ENCODE measurements at places on chromosomes 1 and 21. TPM values are rescaled to one million over a fixed set of nuclear protein-coding genes. Genes with fewer than 3 reads are reported as not detected.

GRCh38 chr1:236657398-236657797 lies 28.9 kb upstream of the ACTN2 start:
- DNase-seq, result no peak

DNA sequence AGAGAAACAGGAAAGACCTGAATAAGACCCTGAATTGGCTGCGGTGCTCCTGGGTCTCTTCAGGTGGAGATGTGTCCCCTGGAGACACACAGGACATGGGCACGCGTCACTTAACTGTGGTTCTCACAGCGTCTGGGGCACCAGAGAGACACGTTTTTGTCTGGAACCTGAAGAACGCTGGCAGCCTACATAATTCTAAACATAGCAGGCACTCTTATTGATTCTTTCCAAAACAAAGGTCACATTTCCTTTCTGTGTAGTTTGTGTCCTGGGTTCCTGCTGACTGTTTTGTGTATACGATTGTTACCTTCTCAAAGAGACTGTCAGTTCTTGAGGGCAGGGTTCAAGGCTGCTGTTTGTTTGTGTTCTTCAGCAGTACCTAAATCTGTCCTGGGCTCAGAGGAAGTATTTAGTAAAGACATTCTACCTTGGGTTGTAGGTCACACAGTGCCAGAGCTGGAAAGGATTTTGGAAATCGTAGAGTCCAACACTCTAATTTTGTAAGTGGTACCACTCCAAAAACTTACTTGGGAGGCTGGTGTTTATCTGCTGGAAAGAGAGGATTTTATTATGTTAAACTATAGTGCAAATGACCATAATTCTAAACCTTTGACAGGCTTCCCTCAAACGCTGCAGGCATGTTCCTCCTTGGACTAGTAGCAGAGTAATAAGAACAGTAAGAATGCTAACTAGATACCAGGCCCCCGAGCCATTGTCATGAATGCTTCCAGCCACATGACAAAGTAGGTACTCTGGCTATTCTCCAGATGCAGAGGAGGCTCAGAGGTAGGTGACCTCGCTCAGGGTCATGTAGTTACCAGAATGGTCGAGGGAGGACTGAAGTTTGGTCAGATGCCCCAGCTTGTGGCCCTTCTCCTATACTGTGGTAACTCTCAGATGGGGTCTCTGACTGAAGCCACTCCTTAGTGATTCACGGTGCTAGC lies 164.3 kb downstream of the DHRS3 start:
- no peak for DNase-seq

DNA sequence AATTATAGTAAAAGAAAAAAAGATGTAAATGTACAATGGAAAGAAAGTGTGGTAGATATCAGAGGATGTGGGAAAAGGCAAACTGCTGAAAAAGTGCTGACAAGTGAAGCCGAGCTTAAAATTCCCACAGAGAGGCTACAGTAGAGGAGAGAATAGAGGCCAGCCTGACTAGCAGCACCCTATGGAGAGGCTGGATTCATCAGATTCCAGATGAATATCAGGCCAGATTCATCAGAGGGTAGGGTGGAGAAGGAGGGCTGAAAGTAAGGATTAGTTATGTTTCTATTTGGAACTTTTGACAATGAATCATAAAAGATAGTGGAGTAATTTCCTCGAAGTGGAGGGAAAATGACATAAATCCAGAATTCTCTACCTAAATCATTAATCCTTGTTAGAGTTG lies 60.4 kb upstream of the NEK7 start:
- no peak for DNase-seq

GRCh38 chr21:40719615-40720014 lies 127.3 kb downstream of the DSCAM start:
- DNase-seq, result no peak

GRCh38 chr1:182869241-182869666 lies 30.1 kb downstream of the DHX9 start:
- no peak for DNase-seq

GRCh38 chr1:50502147-50502546 lies 78.9 kb upstream of the DMRTA2 start:
- DNase-seq, result no peak

DNA sequence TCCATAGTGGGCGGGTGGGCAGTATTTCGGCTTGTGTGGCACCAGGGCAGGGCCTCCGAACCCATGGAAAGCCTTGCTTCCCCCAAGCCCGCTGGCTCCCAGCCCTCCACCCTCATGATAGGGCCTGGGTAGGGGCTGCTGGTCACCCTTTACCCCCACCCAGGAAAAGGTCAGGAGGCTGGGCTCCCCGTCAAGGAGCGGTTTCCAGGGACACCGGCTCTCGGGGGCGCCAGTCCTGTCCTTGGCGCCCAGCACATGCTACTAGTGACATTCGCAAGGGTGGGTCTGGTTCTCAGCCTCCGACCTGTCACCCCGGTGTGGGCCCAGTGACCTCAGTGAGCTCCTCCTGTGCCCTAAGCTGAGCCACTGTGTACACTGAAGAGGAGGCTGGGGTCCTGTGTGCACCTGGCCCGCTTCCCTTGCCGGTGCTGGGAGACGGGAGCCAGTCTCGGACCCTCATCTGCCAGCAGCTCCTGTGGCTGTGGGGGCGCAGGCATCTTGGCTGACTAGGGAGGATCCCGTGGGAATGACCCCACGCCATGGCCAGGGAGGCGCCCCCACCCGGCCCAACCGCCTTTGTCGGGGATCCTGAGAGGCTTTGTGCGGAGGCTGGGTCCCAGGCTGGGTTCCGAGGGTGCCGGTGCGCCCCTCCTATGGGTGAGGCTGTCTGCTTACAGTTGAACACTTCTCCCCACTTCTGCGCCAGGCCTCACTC lies 54.6 kb downstream of the SKI start:
- DNase-seq, result no peak

GRCh38 chr1:52928015-52928404 lies 934 bp downstream of the SCP2 start:
- no peak for DNase-seq

- DNase-seq, result no peak
Measured at GRCh38 chr1:20928146-20928545, 141.0 kb upstream of the HP1BP3 start.

- DNase-seq, result no peak
Measured at GRCh38 chr1:53763911-53764310, 24.9 kb upstream of the GLIS1 start.

SPRR4 gene
- total RNA-seq, result not detected

HSPA13 gene
- 12.0 TPM for total RNA-seq

PTPRC gene
- total RNA-seq, result 29.8 TPM

DTL gene
- total RNA-seq, result 2.9 TPM

DLGAP3 gene
- total RNA-seq, result 0.43 TPM

CELSR2 gene
- 20.9 TPM for total RNA-seq

GBP4 gene
- total RNA-seq, result 4.6 TPM

HIVEP3 gene
- 8.7 TPM for total RNA-seq

Data from mucosa of gallbladder (tissue), 1 donor.